ENCODE measurements at places on chromosomes 7 and 10.

DNA sequence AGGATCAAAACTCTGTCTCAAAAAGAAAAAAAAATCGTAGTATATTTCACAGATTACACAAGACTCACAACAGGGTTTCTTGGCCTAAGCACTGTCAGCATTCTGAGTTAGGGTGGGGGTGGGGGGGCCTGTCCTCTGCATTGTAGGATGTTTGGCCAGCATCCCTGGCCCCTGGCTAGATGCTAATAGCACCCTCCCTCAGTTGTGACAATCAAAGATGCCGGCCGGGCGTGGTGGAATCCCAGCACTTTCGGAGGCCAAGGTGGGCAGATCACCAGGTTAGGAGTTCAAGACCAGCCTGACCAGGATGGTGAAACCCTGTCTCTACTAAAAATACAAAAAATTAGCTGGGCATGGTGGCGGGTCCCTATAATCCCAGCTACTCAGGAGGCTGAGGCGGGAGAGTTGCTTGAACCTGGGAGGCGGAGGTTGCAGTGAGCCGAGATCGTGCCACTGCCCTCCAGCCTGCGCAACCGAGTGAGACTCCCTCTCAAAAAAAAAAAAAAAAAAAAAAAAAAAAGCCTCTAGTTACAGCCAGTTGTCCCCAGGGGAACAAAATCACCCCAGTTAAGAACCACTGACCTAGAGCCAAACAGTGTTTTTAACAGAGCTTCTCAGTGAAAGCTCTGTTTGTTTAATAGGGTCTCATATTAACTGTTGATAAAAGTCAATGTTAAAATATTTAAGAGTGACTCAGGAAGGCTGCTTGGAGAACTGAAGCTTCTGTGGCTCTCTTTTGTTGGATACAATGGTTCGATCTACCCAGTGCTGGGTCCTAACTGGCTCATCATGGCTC, 161.0 kb upstream of the FAM171A1 start:
- no peak for DNase-seq

GRCh38 chr7:46100521-46100920, 179.4 kb upstream of the IGFBP3 start:
- no peak for DNase-seq

DNA sequence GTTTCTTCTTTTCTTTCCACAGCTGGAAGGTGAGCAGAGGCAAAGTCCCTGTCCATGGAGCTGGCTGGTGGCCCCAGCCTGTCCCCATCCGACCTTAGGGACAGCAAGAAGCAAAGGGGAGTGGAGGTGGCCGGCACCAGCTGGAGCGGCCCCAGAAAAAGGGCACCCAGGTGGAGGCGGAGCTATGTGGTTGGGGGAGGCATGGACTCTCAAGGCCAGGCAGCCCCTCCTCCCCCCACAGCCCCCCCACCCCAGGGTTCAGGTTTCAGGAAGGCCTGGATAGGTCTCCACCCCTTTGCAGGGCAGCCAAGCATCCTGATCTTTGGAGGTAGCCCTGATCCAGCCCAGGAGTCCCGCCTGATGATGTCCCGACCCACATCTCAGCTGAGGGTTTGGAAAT, at the start of gene SSC4D:
Gene SSC4D, minus strand, starts transcription at position 161 of the 400 bp plus-strand sequence. CDS start 5,258 bp downstream, outside the sequence.
- DNase-seq, result no peak

DNA sequence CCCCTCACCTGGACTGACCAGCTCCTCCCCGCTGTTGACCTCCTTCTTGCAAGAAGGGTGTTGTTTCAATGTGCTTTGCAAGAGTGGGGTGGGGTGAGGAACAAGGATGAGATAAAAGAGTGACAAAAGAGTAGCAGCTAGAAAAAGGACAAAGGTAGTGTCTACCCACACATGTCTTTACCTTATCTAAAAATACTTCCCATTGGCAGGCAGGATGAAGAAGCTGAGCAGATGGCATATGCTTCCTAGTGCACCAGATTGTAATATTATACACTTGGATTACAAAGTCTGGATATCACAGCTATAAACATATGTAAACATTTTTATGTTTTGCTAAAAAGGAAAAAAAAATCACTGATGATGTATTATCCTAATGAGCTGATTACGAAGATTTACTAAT, 34.5 kb downstream of the CHN2 start:
- no peak for DNase-seq

- no peak for DNase-seq
Observed at GRCh38 chr10:33869028-33869427, 534.6 kb upstream of the NRP1 start.

GRCh38 chr10:132776821-132777220, 9.1 kb downstream of the NKX6-2 start:
- no peak for DNase-seq

GRCh38 chr7:12323415-12323814, 80.2 kb downstream of the VWDE start:
- DNase-seq, result no peak

GRCh38 chr7:50812841-50813475, 30.3 kb upstream of the GRB10 start:
- DNase-seq, result no peak

DNA sequence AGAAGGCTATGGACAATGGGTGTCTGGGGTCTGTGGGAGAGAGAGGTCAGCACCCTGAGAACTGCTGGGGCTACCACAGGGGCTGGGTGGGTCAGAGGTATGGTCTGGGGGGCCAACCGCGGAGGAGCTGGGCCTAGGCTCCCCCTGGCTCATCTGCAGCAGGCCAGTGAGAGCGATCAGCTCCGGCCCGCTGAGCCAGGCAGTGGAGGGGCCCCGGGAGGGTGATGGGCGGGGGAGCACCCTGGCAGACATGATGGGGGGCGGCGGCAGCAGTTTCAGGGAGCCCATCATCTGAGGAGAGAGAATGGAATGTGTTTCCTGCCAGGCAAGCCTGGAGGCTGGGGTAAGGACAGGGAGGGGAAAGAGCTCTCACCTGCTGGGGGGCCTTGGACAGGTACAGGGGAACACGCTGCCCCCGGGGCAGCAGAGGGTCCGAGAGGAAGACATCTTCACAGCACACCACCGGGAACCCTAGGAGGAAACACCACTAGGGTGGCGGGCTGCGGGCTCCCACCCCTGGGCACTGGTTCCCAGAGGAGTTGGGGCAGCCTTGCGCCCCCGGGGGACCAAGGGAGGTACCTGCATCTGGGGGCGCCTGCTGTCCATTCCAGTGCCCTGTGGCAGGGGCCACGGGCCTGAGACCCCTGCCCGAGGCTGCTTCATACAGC, 1.3 kb downstream of the SAP25 start:
- no peak for DNase-seq

DNA sequence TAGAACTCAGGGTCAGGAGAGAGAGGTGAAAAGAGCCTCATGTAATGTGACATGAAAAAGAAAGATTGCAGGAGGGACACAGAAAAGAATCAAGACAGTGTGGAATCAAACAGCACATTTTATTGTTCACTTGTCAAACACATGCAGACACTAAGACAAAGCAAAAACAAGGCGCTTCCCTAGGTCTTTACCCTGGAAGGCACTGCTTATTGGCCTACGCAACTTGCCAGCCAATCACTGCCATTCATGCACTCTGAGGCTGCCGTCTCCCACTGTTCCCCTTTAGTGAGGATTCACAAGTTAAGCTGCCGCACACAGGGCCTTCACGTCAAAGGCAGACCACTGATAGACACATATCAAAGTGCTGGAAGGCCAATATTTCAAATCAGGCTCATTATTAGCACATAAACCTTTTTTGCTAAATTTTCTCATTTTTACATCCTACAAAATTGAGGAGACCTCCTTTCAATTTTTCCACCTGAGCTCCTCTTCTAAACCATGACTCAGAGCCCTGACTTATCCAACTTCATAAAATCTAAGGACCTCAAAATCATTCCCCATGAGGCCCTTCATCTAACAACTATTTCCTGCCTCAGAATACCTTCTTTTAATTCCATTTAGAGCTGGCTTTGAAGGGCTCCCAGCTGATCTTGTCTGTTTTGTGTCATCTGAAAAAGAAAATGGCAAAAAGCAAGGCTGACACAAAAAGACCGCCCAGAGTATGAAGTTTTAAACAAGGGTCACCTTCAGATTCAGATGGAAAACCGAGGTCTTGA, 149.4 kb downstream of the CHCHD3 start:
- no peak for DNase-seq

GRCh38 chr7:25032774-25033743, 53.1 kb upstream of the OSBPL3 start:
- no peak for DNase-seq

- DNase-seq, result no peak
Observed at GRCh38 chr10:9038146-9038714, 983.7 kb downstream of the GATA3 start.

- no peak for DNase-seq
Observed at GRCh38 chr10:126738001-126738400, 67.5 kb upstream of the C10orf90 start.

GRCh38 chr7:139548302-139549028, 25.0 kb downstream of the CLEC2L start:
- DNase-seq, result no peak

- DNase-seq, result no peak
Observed at GRCh38 chr10:93438613-93439253, 43.4 kb downstream of the MYOF start.

GRCh38 chr7:135704074-135704473, 23.9 kb downstream of the SLC13A4 start:
- DNase-seq, result no peak

- DNase-seq, result no peak
Observed at GRCh38 chr10:81848514-81848913, 26.5 kb upstream of the NRG3 start.

All from naive B cell (primary cell).